Stimulated activated CD4-positive, alpha-beta T cell treated with anti-CD3 and anti-CD28 coated beads, Interleukin-15, amount 100 ng/mL, for 48 hours (primary cell): ENCODE measurements at places on chromosomes 2 and 18.

DNA sequence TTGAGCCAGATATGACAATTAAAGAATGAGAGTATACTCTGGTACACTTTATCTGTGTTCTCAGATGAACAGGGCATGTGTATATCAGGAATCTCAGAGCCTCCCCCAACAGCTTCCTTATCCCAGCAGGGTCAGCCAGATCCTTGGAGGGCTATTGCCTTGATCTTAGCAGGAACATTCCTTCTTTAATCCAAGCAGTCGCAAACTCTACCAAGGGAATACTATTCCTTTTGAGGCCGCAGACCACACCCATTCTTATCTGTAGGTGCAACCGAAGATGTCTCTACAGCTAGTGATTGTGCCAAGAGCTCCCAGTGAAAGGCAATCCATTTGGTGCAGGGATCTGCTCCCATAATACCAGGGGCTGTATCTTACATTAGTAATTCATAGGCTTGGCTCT lies 118.3 kb upstream of the DOK6 start:
- DNase-seq = no peak

- DNase-seq = no peak
Measured at GRCh38 chr2:150526827-150527226, 39.4 kb upstream of the RND3 start.

DNA sequence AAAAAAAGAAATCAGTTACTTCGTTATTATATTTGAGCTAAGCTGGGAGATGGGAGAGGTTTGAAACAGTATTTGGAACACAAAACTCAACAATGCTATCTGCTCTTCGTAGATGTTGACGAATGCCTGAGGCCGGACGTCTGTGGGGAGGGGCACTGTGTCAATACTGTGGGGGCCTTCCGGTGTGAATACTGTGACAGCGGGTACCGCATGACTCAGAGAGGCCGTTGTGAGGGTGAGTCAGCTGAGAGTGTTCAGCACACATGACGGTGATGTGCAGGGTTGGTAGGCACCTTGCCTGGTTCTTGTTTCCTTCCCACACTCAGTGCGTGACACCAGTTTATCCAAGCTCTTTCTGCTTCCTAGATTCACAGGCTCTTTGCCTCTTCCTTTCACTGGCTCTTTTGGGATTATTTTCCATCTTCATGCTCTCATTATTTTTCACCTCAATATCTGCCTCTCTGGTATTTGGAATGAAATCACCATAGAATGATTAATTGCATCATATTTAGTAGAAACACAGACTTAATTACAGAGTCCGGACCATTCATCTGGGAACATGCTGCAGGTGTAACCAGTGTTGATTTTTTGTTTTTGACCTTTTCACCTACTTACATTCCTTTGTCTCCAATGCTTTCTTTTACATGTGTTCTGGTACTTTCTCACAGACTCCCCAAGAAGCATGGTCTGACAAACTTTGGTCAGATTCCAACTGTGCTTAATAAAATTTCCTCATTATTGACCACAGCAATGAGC lies 200.6 kb upstream of the RASGRP3 start:
- DNase-seq = no peak

DNA sequence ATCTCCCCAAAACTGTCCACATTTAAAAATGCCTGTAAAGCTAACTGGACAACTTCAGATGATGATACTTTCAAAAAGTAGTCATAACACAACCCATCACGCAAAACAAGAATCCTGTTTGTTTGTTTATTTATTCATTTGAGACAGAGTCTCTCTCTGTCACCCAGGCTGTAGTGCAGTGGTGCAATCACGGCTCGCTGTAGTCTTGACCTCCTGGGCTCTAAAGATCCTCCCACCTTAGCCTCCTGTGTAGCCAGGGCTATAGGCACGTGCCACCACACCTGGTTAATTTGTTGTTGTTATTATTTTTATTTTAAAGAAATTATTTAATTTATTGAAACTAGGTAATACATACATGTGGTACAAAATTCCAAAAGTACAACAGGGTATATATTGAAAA lies 94.8 kb downstream of the RAPGEF4 start:
- no peak for DNase-seq

- no peak for DNase-seq
Measured at GRCh38 chr18:57131782-57132181, 15.1 kb upstream of the BOD1L2 start.

- no peak for DNase-seq
Measured at GRCh38 chr2:186757009-186757408, 63.1 kb downstream of the FAM171B start.

GRCh38 chr2:60652832-60653340 lies 99.4 kb upstream of the BCL11A start:
- DNase-seq = no peak

DNA sequence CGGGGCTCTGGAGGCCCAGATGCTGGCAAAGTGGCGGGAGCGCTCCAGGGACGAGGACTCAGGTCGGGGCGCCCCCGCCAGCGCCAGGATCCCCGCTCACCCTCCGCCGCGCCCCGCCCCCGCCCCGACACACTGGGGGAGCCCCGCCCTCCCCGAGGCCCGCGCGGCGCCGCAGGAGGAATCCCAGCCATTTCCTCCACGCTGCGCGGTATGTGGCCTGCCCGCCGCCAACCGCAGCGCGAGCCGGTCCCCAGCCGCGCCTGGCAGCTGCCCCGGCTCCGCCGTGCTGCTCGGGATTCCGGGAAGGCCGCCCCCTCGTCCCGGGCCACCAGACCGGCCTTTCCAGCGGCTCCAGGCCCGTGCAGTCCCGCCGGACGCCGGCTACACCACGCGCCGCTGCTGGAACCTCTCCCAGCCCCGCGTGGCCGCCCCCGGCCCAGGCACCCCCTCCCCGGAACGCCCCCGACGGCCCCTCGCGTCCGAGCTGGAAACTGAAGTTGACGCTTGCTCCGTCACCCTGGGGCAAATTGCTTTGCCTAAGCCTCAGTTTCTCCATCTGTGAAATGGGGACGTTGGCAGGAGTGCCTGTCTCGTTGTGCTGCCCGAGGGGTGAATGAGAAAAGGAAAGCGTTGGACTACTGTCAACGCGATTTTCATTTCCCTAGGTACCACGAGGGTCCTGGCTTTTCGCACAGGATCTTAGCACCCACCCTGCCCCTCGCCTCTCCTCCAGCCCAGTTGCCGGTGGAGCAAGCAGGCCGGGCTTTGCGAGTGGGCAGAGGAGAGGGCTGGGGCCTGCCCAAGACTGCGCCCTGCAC lies 53.6 kb downstream of the PKDCC start:
- DNase-seq = peak; percentile 21

DNA sequence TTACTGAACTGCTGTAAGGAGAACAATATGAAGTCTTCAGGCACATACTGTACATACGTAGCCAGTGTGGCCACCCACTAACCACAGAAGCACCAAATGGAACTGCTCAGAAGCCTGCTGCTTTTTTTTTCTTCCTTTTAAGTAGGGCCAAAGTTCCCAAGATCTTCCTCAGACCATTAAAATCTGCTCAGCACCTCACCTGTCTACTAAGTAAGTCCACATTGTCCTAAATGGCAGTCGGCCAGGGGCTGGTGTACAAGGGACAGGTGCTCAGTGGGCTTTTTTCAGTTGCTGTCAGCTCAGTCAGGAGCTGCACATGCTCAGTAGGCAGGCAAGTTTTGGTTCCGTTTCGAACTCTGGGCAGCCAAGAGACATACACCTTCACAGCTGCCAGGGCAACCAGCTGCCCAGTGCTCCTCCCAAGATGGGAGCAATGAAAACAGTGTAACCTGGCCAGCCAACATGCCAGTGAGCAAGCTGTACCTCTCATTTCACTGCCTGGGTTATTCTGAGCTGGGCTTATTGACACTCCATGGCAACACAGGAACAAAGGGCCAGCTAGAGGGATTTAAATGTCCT lies 86.1 kb downstream of the ACVR1 start:
- no peak for DNase-seq

DNA sequence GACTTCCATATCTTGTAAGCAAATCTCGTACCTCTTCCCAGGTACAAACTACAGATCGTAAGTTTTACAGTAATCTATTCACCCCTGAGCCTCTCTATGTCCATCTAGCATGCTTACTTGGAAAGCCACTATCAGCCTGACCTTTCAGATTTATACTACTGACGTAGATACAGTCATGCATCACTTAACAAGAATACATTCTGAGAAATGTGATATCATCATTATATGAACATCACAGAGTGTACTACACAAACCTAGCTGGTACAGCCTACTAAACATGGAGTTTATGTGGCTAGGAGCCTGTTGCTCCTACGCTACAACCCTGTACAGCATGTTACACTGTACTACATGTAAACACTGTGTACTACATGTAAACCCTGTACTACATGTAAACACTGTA lies 293.2 kb upstream of the ZNF804A start:
- DNase-seq = no peak

DNA sequence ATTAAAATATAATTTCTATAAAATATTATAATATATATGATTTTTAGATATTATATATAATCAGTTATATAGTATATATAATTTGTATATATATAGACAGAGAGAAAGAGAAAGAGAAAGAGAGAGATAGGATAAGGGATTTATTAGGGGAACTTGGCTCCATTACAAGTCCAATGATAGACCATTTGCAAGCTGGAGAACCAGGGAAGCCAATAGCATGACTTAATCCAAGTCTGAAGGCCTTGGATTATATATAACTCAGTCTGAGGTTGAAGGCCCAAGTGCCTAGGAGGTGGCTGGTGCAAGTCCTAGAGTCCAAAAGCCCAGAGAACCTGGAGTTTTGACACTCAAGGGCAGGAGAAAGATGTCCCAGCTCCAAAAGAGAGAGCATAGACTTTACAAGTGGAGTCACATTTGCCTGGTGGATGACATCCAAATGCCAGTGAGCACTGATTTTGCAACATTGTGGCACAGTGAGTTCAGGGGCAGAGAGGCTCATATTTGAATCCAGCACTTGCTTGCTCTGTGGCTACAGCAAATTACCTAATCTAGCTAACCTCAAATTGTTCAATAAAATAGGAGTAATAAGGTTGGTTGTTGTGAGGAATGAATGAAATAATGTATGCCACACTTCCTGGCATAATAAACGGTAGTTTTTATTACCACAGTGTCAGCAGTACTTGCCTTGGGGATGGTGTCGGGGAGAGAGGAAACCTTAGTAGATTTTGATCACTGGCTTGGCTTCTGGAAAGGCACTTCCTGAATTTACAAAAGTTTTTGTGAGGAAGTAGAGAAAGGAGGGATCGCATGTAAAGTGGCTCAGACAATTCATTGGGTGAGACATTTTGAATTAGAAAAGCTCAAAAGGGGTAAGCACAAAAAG lies 69.6 kb upstream of the CD28 start:
- DNase-seq = no peak

- DNase-seq = no peak
Measured at GRCh38 chr2:169294001-169294675, 68.2 kb downstream of the LRP2 start.

DNA sequence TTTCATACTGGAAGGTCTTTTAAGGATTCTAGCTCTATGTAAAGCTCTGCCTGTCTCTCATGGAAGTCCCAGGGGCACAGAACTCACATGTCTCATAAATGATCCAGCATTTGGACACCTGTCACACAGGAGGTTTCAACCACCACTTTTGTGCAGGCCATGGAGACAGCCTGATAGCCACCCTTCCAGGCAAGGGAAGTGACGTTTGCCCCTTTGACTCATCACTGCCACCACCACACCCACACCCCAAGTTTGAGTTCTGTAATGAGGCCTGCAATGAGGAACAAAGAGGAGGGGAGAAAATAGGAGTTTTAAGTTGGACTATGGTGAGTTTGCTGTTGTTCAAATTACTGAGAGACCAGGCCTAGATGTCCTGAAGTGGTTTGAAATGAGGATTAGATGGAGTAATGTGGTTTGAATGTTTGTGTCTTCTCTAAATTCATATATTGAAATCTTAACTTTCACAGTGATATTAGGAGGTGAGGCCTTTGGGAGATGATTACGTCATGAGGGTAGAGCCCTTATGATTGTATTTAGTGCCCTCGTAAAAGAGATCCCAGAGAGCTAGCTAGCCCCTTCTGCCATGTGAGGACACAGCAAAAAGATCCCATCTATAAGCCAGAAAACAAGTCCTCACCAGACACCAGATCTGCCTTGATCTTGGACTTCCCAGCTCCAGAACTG lies 175.3 kb upstream of the EPHA4 start:
- no peak for DNase-seq

GRCh38 chr18:3995476-3996102 lies 459.5 kb downstream of the DLGAP1 start:
- DNase-seq = peak; percentile 52

DNA sequence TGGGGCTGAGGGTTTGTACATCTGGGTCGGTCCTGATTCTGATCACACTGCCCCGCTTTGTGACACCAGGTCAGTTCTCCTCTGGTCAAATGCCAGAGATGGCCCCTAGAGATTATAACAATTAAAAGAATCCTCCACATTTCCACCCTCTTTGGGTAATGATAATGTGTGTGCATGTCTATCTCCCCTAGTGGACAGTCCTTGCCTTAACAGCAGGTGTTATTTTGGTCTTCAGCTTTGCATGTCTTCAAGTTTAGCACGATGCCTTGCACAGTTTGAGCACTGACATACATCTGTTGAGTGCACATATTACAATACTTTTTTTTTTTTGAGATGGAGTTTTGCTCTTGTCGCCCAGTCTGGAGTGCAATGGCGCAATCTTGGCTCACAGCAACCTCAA lies 25.7 kb upstream of the COX7A2L start:
- DNase-seq = no peak

GRCh38 chr18:76357174-76357573 lies 137.9 kb downstream of the ZNF516 start:
- no peak for DNase-seq

DNA sequence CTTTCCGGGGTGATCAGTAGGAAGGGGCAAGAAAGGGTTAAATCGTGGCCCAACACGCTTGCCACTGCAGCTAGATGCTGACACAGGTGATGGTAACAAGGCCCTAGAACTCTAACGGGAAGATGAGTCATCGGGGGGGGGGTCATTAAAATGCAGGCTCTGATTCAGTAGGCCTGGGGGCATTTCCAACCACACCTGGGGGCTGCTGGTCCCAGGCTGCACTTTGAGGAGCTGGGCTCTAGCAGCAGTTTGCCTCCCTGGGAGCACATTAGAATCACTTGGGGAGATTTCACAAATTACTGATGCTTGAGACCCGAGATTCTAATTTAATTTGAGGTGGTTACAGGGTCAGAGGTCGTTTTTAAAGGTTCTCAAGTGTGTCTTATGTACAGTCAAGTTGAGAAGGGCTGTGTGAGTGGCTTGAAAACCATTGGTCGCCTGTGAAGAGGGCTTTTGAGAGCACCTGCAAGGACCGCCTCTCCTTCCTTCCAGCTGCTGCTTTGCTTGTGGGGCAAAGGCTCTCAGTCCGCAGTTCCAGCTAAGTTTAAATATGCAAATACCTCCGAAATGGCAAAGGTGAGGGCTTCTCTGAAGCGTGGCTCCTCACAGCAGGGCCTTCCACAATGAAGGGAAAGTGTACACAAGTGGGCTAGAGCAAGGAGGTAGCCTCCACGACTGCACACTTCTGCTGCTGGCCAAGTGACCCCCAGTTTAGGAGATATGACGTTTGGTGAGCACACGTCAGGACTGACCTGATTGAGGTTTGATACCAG lies 128.0 kb upstream of the MSH6 start:
- DNase-seq = no peak

GRCh38 chr2:239042046-239042445 lies 194.2 kb downstream of the TWIST2 start:
- DNase-seq = no peak

GRCh38 chr2:161976295-161976694 lies 97.7 kb downstream of the DPP4 start:
- no peak for DNase-seq

GRCh38 chr2:234550511-234551107 lies 53.7 kb upstream of the ARL4C start:
- DNase-seq = peak; percentile 31
